ENCODE measurements at places on chromosomes 16 and 17.

DNA sequence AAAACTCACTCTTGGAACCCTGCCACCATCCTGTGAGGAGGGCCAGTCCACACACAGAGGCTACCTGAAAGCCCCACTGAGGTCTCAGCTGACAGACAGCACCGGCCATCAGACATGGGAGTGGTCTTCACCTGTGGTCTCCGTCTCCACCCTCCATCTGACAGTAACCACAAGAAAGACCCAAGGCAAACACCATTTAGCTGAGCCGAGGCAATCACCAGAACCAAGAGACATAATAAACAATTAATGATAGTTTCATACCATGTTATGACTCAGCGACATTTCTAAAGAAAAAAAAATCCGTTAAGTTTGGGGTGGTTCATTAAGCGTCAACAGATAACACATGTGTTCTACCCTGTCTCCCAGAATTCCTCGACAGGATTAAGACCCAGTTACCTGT lies 6.1 kb upstream of the EVPLL start:
- DNase-seq = no peak

GRCh38 chr16:12573730-12574383 lies 229.8 kb downstream of the CPPED1 start:
- DNase-seq = no peak

GRCh38 chr17:63762161-63763078 lies 11.0 kb downstream of the CCDC47 start:
- DNase-seq = no peak

DNA sequence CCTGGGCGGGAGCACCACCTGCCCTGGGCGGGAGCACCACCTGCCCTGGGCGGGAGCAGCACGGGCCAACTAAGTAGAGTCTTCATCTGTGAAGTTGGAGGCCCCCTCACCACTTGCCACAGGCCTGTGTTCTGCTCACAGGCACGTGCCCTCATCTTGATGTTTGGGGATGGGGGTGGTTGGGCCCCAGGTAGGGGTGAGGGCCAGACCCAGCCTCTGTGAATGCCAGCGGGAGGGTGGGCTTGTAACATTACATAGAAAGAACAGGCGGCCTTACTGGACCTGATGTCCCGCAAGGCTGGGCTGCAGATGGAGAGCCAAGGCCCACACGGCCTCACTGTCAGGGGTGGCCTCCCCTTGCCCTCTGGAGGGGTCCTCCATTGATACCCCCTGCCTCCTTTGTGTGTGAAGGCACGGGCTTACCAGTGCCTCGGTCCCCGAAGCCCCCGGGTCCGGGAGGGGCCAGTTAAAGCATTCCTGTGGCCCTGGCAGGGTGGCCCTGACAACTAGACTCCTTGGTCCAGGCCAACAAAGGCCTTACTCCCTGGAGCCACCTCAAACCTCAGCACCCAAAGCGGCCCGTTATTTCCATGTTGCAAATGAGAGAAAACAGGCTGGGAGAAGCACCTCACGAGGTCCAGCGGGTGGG lies 1.1 kb upstream of the SLC16A3 start:
- DNase-seq = no peak

- DNase-seq = no peak
Measured at GRCh38 chr16:26665166-26665939, 401.4 kb upstream of the C16orf82 start.

- DNase-seq = no peak
Measured at GRCh38 chr16:55809851-55810250, 23.0 kb downstream of the CES1 start.
